CD4-positive, alpha-beta T cell treated with Interleukin-21 for 1 hour (primary cell): ENCODE measurements at places on chromosomes 13 and 19.

DNA sequence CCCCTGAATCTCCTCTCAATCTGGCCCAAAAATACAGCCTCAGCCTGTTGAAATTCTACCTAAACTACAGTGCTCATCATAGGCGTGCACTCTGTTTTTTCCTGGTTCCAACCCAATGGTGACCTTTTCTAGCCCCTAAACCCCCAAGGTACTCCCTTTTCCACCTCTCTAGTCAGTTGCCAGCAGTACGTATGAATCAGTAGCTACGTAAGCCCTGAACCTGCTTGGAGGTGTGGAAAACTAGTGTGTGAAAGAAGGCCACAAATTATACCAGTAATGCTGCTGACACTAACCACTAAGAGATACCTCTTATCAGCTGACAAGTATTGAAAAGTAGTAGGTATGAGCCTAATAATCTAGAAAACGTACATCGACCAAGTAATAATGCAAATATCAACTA lies 60.9 kb downstream of the FOXO1 start:
- no peak for DNase-seq

DNA sequence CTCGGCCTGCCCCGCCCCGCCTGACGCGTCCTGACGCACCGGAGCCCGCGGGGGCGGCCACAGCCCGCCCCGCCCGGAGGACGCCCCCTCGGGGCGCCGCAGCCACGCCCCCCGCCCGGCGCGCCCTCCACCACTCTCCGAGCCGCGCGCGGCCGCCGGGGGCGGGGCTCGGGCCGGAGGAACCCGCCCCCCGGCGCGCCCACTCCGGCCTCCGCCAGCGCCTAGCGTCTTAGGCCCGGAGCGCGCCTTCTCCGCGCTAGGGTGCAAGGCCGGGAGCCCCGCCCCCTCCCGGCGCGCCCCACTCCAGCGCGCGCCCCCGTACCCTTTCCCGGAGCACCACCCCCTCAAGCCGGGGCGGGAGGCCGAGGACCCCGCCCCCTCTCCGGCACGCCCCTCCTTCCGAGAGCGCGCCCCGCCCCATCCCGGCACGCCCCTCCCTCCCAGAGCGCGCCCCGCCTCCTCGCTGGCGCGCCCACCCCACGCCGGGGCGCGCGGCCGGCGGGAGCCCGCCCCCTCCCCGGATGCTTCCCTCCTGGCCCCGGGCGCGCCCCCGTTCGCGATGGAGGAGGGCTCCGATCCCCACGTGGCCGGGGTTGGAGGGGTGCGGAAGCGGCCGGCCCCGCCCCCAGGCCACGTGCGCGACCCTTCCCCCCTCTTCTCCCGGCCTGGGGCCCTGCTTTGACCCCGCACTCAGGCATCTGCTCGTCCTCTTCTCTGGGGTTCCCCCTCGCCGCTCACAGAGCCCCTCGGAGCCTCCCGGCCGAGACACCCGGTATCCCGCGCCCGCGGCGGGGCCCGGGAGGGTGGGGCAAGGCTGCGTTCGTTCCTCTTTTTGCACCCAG lies 480 bp upstream of the KLF16 start:
- DNase-seq = peak; percentile 93

- no peak for DNase-seq
These were observed 22.6 kb downstream of the KLF5 start for GRCh38 chr13:73081256-73081915.

DNA sequence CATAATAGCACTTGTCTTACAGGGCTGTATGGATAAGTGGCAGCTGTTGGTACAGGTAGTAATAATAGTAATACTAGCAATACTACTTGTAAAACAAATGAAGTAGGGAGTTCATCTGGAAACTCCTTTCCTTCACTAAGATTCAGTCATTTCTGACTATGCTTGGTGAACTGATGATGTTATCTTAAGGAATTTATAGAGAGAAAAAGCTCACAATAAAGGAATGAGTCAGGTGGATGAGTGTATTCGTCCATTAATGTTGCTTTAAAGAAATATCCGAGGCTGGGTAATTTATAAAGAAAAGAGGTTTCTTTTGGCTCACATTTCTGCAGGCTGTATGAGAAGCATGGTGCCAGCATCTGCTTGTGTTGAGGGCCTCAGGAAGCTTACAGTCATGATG lies 477.3 kb downstream of the KLF12 start:
- DNase-seq = no peak

GRCh38 chr13:46352805-46353204 lies 34.2 kb downstream of the RUBCNL start:
- no peak for DNase-seq

GRCh38 chr13:36495431-36495830 lies 63.1 kb downstream of the CCNA1 start:
- DNase-seq = no peak

DNA sequence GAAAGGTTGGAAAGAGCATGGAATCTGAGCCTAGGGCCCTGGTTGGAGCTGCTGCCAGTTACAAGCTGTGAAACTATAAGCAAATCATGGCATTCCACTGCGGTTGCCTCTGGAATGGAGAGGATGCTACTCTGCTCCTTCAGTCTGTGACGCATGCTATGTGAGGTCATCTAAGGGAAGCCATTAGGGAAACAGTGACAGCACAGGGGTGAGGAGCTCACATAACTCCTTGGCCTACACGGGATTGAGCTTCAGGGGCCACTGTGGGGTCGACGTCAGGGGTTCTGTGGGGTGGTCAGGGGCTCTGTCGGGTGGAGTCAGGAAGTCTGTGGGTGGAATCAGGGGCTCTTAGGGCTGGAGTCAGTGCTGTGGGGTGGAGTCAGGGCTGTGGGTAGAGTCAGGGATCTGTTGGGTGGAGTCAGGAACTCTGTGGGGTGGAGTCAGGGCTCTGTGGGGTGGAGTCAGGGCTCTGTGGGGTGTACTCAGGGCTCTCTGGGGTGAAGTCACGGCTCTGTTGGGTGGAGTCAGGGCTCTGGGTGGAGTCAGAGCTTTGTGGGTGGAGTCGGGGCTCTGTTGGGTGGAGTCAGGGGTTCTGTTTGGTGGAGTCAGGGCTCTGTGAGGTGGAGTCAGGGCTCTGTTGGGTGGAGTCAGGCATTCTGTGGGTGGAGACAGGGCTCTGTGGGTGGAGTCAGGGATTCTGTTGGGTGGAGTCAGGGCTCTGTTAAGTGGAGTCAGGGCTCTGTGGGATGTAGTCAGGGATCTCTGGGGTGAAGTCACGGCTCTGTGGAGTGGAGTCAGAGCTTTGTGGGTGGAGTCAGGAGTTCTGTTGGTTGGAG lies 35.8 kb upstream of the MEDAG start:
- peak; percentile 19 for DNase-seq

DNA sequence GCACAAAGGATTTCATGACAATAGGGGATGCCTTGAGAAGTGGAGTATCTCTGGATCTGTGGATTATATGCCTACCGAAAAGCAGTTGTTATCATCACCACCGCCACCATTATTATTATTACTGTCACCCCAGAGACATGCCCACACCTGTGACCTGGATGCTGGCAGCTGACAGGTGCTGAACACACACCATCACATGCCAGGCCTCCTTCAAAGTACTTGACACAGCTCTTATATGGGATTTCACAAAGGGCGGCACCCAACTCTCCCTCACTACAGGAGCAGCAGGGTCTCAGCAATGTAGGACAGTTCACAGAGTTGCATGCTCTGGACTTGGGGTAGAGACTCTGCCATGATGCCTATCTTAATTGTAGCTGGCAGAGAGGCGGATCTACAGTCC lies 5.6 kb upstream of the GPR42 start:
- DNase-seq = no peak

DNA sequence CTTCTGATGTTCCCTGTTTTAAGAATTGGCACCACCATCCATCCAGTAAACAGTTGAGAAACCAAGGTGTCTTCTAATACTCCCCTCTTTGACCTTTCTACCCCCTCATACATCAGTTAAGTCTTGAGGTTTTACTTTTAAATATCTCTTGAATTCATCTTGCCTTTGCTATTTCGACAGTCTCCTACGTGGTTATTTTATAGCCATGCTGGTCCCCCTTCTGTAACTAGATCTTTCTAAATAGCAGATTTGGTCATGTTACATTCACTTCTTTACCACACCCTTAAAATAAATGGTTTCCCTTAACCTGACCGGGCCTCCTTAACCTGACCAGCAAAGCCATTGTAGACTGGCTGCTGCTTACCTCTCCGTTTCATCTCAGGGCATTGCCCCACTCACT lies 5.4 kb downstream of the GPR180 start:
- DNase-seq = no peak

- DNase-seq = no peak
These were observed 73.3 kb downstream of the KLF2 start for GRCh38 chr19:16397791-16398529.

GRCh38 chr13:111609631-111610030 lies 289.2 kb downstream of the TEX29 start:
- DNase-seq = no peak

DNA sequence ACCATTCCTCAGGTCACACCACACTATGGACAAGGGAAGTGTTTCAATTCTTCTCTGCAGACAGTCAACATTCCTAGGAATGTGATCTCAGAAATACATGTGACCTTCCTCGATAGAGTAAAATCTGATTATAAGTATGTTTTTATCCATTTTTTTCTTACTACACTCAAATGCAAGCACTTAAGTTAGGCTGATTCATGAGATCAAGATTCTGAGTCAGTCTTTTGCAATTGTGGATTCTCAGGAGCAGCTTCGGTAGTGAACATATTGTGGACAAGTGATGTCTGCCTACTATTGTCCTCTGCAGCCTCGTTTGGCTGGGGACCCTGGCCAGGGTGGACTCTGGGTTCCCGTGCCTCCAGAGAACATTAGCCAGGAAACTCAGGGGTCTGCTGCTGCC lies 3.2 kb downstream of the SERPINE3 start:
- DNase-seq = no peak

- DNase-seq = no peak
These were observed 1.7 kb downstream of the MADCAM1 start for GRCh38 chr19:497869-498510.

DNA sequence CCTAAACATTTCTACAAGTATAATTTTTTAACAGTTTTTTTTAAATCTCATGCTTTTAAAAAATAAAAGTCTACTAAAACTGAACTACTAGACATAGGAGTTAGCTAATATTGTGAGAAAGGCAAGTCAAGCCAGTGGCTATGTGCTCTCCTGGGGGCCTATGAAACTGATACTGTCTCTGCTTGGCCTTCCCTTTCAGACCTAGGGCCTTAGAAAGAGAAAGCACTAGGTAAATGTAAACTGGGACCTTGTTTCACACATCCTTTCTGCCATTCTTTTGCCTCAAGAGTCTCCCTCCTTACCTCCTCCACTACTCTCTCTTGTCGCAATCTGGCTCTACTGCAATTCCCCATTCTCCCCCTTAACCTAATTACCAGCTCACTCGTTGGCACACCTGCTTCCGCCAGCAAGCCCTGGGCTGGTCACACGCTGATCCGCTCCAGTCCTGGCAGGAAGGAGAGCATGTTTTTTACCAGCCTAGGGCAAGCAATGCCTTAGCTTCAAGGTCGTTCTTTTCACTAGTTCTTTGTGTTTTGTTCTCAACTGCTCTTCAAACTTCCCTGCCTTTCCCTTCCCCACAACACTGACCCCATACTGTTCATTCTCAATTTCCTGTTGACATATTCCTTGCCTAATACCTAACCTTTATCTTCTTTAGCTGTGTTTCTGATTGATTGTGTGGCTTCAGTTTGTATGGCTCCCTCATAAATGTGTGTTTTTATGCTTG lies 23.1 kb downstream of the TBC1D4 start:
- DNase-seq = no peak

GRCh38 chr19:14369399-14370168 lies 11.7 kb upstream of the ADGRE5 start:
- peak; percentile 96 for DNase-seq

DNA sequence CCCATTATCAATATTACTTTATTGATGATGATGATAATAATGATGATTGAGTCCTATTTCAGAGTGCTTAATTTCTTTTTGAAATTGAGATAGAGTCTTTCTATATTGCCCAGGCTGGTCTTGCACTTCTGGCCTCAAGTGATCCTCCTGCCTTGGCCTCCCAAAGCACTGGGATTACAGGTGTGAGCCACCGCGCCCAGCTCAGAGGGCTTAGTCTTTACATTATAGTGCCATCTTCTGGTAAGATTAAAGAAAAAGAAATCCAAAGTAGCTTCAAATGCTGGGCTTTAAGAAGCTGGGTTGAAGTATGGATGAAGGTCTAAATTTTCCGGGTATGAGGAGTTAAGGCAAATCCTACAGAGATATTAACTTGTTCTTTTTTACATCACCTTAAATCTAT lies 3.4 kb upstream of the ZNF333 start:
- DNase-seq = peak; percentile 44

DNA sequence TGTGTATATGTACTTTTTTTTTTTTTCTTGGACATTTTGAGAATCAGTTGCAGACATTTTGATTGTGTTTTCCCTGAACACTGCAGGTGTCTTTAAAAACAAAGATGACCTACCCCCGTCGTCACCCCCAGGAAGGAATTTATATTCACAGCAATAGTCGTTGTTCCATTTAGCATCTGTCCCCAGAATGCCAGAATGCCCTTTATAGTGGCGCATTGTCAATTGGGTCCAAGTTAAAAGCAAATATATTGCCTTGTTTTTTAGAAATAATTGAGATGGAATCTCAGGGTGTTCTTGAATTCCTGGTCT lies 1.8 kb upstream of the RNF225 start:
- DNase-seq = no peak

DNA sequence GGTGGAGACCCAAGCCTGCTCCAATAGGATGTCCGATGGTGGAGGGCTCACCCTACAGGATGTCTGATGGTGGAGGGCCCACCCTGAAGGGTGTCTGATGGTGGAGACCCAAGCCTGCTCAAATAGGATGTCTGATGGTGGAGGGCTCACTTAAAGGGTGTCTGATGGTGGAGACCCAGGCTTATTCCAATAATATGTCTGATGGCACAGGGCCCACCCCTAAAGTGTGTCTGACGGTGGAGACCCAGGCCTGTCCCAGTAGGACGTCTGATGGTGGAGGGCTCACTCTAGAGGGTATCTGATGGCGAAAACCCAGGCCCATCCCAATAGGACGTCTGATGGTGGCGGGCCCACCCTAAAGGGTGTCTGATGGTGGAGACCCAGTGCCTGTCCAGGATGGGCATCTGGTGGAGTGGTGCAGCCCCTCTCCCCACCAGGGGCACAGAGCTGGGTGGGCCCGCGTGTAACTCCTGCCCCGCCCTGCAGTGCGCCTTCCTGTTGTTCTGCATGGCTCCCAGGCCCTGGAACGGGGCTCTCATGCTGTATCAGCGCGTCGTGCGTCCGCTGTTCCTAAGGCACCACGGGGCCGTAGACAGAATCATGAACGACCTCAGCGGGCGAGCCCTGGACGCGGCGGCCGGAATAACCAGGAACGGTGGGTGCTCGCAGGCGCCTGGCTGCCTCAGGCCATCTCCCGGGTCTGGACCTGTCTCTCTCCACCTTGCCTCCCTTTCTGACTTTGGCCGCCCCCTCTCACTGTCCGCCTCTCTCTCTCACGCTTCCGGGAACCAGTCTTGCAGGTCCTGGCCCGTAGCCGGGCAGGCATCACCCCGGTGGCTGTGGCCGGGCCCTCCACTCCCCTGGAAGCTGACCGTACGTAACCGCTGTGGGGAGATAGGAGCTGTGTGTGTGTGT lies 5.1 kb downstream of the REEP6 start:
- no peak for DNase-seq
